Caco-2 (cell line): ENCODE measurements at places on chromosomes 1 and 21.

DNA sequence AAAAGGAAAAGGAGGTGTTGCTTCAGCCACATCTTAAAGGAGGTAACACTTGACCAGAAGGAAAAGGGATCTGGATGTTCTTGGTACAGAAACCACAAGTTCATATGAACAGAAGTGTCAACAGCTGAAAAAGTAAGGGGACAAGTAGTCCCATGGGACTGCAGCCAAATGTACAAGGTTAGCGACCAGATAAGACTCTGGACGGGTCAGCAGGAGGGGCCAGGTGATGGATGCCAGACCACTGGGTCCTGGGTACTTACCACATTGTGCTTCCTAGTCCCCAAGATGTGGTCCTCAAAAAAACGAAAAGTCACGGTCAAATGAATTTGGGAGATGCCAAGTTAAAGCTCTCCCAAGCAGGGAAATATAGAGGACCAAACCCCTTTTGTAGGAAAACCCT, 16.6 kb upstream of the BMP8A start:
- no peak for DNase-seq

- DNase-seq, result no peak
Observed at GRCh38 chr1:201912832-201913231, 24.1 kb downstream of the SHISA4 start.

DNA sequence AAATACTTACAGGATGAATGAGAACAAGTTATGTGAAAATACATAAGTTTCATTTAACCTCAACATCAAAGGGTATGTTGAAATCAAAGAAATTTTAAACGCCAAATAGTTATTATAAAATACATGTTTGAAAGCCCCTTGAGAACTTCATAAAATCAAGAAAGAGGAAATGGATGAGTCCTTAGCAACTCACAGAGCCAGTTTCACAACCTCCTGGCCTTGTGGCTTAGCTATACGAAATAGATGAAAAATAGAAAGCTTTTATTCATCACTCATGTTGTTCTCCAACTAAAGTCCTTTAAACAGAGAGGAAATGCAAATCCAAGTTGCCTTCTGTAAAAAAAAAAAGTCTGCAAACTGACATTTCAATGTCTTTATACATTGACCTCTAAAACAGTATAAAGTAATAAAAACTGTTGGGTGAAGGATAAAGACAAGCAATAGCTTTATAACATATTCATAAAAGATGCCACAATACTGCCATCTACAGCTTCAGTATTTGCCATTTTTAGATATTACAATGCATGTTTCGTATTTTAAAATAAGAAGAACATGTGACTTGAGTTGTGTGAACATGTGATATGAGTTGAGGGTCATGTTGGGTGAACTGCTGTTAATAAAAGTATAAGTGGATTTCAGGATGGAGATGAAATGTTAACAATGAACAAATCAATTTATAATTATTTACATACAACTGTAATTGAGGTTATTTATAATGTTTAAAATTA, 847.8 kb downstream of the MRPL39 start:
- no peak for DNase-seq

DNA sequence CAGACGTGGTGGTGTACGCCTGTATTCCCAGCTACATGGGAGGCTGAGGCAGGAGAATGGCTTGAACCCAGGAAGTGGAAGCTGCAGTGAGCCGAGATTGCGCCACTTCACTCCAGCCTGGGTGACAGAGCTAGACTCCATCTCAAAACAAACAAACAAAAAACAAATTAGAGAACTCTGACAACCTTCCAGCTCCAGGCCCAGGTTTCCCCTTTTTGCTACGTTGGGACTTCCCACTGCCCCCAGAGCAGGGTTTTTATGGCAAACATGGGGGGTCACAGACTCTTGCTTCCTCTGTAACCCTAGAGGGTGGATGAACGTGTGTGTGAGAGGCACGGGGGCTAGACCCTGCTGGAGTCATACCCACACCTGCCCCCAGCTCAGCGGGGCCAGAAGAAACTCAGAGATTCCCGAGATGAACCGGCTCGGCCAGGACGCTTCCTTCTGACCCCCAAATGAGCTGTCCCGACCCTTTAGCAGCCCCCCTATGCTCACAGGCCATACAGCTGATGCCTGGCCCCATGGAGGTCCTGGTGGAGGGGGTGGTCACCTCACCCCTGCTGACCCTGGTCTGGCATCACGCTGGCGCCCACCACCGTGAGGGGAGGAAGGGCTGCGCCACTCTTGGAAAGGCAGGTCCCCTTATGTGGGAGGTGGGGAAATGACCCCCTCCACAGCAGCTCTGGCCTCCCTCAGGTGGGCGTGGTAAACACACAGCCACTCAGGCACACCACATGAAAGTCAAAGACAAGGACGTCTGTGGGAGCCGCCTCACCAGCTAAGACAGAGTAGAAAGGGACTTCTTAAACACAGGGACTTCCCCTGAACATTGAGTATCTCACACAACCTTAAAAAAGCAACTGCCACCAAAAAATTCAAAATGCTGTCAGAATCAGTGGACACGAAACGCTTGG, 7.1 kb downstream of the GPR157 start:
- no peak for DNase-seq

DNA sequence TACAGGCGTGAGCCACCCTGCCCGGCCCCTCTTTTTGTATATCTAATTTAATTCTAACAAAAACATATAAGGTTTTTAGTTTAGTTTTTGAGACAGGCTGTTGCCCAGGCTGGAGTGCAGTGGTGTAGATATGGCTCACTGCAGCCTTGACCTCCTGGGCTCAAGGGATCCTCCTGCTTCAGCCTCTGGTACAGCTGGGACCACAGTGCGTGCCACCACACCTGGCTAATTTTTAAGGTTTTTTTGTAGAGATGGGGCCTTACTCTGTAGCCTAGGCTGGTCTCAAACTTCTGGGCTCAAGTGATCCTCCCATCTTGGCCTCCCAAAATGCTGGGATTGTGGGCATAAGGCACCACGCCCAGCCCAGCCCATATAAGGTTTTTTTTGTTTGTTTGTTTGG, 18.8 kb downstream of the ENSA start:
- DNase-seq, result no peak

- no peak for DNase-seq
Observed at GRCh38 chr1:9561429-9561828, 22.2 kb downstream of the SLC25A33 start.

GRCh38 chr1:22888320-22889075, 84.2 kb downstream of the LACTBL1 start:
- no peak for DNase-seq
